ENCODE measurements at places on chromosomes 12 and 14. TPM values are rescaled to one million over a fixed set of nuclear protein-coding genes. Genes with fewer than 3 reads are reported as not detected.

GPRC5A gene
- 15.6 TPM for total RNA-seq

CHGA gene
- not detected for total RNA-seq

VWF gene
- total RNA-seq: 1.3 TPM

DPPA3 gene
- not detected for total RNA-seq

OR4K5 gene
- total RNA-seq: not detected

CLEC1B gene
- total RNA-seq: not detected

KLRD1 gene
- not detected for total RNA-seq

LTB4R gene
- 1.5 TPM for total RNA-seq

RBP5 gene
- total RNA-seq: 0.12 TPM

PLEKHG7 gene
- total RNA-seq: not detected

ALDH1L2 gene
- 62.8 TPM for total RNA-seq

GALNT16 gene
- total RNA-seq: 1.1 TPM

KCNA1 gene
- not detected for total RNA-seq

C12orf60 gene
- total RNA-seq: 0.50 TPM

RPGRIP1 gene
- total RNA-seq: not detected

HOXC9 gene
- total RNA-seq: not detected

AGAP2 gene
- 0.87 TPM for total RNA-seq

OR4K1 gene
- total RNA-seq: 0.12 TPM

SLC7A8 gene
- total RNA-seq: 21.5 TPM

AEBP2 gene
- total RNA-seq: 22.4 TPM

C12orf56 gene
- total RNA-seq: 3.3 TPM

VRTN gene
- not detected for total RNA-seq

DNAH10 gene
- total RNA-seq: 0.33 TPM

EGLN3 gene
- total RNA-seq: 0.33 TPM

KRT7 gene
- total RNA-seq: 0.66 TPM

CCDC184 gene
- total RNA-seq: 0.22 TPM

CFAP54 gene
- 5.4 TPM for total RNA-seq

ARPC3 gene
- total RNA-seq: 244 TPM

CKAP4 gene
- total RNA-seq: 313 TPM

ADAM21 gene
- total RNA-seq: 0.33 TPM

DUSP6 gene
- total RNA-seq: 96.2 TPM

PTPRO gene
- 0.55 TPM for total RNA-seq

PELI2 gene
- 7.9 TPM for total RNA-seq

KRT82 gene
- total RNA-seq: not detected

BCL2L2 gene
- 19.7 TPM for total RNA-seq

LRRC10 gene
- not detected for total RNA-seq

SLC25A47 gene
- not detected for total RNA-seq

PRICKLE1 gene
- total RNA-seq: 15.1 TPM

BBOF1 gene
- 4.4 TPM for total RNA-seq

COX8C gene
- not detected for total RNA-seq

STX2 gene
- 47.4 TPM for total RNA-seq

PTHLH gene
- total RNA-seq: 0.33 TPM

SIX6 gene
- not detected for total RNA-seq

SLC22A17 gene
- 8.1 TPM for total RNA-seq

MUCL1 gene
- not detected for total RNA-seq

RAB15 gene
- total RNA-seq: 2.7 TPM

MARS1 gene
- total RNA-seq: 209 TPM

CMA1 gene
- not detected for total RNA-seq

SBNO1 gene
- total RNA-seq: 37.4 TPM

SERPINA3 gene
- 2.1 TPM for total RNA-seq

SMIM41 gene
- 0.37 TPM for total RNA-seq

MORN3 gene
- 0.62 TPM for total RNA-seq

All from uterine smooth muscle cell (primary cell).